Stimulated activated CD4-positive, alpha-beta T cell treated with anti-CD3 and anti-CD28 coated beads, TNF-alpha, amount 100 ng/mL, for 48 hours (primary cell): ENCODE measurements at places on chromosomes 3 and 15.
A peak's percentile ranks its signal among the peaks of the same experiment; 100 is the strongest.

GRCh38 chr15:61654918-61655317, 405.3 kb downstream of the VPS13C start:
- no peak for DNase-seq

GRCh38 chr3:44021651-44022594, 219.8 kb upstream of the TOPAZ1 start:
- no peak for DNase-seq

GRCh38 chr3:160291909-160292299, 66.7 kb downstream of the C3orf80 start:
- no peak for DNase-seq

DNA sequence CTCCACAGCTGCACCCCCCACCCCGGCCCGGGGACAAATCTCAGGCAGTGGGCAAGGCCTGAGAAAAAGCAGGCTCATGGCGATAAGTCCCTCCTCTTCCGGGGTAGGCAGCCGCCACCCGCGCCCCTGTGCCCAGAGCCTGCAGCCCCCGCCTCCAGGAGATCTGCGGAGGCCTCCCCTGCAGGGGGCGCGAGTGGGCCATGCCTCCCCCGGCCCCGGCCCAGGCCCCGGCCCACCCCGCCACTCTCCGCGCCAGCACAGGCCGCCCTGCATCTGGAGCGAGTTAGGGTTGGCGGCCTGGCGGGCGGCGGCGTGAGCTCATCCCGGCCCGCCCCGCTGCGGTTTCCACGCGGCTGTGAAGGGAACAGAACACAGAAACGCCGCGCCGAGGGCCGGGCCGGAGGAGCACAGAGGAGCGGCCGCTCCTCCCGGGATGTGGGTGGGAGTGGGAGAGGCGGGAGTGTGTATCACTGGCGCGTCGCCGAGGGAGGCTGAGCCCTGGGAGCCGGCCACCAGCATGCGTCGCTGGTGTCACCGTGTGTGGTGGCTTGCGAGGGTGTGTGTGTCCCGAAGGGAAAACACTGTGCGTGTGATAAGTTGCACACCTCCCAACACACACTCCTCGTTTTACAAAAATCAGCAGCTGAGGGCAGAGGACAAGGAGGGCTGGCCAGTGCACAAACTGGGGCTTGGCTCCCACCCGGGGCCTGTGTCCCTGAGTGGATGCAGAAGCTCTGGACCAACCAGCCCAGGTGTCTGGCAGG, 17.2 kb downstream of the MYL3 start:
- DNase-seq: peak; percentile 50
